ENCODE measurements at places on chromosomes 2 and 18. TPM values are rescaled to one million over a fixed set of nuclear protein-coding genes. Genes with fewer than 3 reads are reported as not detected.

ARHGAP15 gene
- total RNA-seq = 10.8 TPM

GRCh38 chr2:30368258-30368657, 78.8 kb upstream of the LCLAT1 start:
- H3K27ac ChIP-seq = peak overlapping the region; percentile 97
- no peaks in the 10 kb centered on the region for H3K36me3 ChIP-seq
- DNase-seq = no peak
- peaks cover 50% of the 10 kb centered on the region for H3K4me1 ChIP-seq
- no peaks in the 10 kb centered on the region for H3K27me3 ChIP-seq

- no peaks in the 10 kb centered on the region for H3K27me3 ChIP-seq
- H3K27ac ChIP-seq = no peak overlapping the region
- H3K36me3 ChIP-seq = no peaks in the 10 kb centered on the region
Observed at GRCh38 chr2:73036766-73037165, 34.7 kb downstream of the SFXN5 start.

DNA sequence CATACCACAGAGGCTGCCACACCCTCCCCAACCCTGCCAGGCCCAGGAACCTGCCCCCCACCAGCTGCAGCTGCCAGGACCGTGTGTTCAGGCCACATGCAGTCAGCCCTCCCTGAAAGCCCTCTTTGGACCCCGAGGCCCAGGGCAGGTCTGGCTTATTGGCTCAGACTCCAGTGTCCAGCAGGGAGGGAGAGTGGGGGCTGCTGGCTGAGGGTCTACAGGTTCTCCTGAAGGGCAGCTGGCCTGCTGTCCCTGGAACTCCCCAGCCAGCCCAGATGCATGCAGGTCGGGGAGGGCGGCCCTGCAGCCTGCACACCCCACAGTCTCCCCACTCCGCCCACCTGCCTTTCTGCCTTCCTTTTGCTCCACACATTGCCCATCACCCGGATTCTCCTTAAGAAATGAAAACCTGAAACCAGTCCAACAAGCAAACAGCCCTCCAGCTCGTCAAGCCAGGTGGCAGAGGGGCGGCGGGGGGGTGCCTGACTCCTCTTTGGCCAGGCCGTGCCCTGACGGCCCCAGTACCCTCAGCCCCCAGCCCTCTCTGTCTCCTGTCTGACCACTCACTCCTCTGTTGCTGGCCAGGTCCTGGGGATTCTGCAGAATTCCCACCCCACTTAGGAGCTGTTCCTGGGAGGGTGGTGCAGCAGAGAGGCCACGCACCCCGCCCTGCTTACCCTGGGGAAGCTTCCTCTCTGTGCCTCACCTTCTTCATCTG, 18.0 kb downstream of the GPR35 start:
- no peaks in the 10 kb centered on the region for H3K4me1 ChIP-seq
- no peak for DNase-seq
- no peak overlapping the region for H3K27ac ChIP-seq
- H3K36me3 ChIP-seq = no peaks in the 10 kb centered on the region
- no peak overlapping the region for H3K4me3 ChIP-seq

AP1S3 gene
- total RNA-seq = 51.3 TPM
